ENCODE measurements at places on chromosomes 4 and X.
A peak's percentile ranks its signal among the peaks of the same experiment; 100 is the strongest.

DNA sequence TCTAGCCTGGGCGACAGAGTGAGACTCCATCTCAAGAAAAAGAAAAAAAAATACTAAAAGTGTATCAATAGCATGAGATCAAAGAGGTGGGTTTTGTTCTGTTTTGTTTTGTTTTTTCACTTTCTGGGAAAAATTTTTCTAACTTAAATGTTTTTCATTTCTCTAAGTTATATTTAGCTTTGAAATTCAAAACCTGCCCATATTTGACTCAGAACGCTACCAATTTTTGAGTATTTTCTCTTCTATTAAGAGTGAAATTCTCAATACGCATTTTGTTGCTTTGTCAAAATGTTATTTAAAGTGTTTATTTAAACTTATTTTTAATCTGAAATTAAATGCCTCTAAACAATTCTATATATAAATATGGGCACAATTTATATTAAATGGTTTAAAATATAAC, 39.6 kb downstream of the GSTCD start:
- no peak for DNase-seq

DNA sequence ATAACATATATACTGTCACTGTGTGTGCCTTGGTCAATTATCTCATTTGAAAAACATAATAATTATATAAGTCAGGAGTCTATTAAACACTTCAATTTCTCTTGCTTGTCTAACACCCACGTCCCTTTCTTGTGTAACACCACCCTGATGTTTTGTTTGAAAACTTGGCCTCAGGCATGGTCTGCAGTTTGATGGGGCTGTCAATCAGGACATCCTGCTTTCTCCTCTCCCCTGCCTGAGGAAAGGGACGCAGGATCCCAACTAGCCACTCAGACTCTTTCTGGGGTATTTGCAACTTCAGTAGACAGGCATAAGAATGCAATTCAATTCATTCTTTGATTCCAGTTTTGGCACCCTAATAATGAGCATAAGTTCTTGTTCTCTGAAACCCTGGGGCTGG, 48.8 kb downstream of the DKK2 start:
- no peak for DNase-seq

- DNase-seq = no peak
Observed at GRCh38 chrX:40144576-40144975, 46.8 kb upstream of the BCOR start.

DNA sequence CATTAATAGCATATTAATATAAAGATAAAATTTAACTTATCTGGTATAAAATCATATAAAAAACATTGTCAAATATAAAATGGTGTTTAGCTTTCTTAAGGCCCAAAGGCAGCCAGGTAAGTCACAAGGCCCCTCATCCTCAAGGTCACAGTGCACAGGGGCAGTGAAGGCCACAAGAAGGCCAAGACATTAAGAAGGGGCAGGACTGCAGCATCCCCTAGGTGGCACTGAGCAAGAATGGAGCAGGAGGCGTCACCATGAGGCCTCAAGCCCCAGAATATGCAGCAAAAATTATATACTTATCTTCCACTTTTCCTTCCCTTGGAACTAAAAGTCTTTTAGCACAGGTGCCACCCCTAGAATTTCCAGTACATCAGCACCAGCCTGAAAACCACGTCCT, 49.5 kb upstream of the MAGEA8 start:
- no peak for DNase-seq

- no peak for DNase-seq
Observed at GRCh38 chrX:24858004-24858746, 157.6 kb downstream of the ARX start.

DNA sequence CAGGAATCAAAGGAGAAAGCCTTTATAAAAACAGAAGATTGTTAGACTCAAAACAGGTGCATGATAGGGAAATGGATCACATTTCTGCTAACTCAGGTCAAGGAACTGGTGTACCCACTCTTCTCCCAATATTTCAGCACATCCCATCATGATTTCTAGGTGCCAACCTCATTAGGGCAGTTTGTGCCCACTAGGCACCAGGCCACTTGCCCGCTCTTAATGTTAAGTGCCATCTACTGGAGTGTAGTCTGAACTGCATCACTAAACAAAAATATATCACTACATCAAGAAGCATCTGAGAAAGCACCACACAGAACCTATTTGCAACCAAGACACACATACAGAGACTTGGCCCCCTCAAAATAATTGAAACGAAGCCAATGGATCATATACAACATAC, 140.4 kb upstream of the GRID2 start:
- no peak for DNase-seq

DNA sequence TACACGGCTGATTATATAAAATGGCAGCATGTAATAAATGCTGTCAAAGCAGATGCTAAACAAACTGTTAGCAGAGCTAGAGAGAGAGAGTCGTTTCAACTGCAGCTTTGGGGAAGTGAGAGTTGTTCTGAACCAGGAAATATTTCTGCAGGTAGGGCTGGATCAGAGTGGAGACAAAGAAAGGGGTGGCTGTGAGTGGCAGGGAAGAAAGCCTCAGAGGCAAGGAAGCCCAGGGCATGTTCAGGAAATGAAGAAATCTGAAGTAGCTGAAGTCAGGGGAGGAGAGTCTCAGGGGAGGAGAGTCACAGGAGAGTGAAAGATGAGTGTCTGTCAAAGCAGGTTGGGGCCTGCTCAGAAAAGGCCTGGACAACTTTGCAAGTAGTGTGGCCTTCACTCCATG, 48.4 kb upstream of the RPS6KA3 start:
- DNase-seq = no peak

DNA sequence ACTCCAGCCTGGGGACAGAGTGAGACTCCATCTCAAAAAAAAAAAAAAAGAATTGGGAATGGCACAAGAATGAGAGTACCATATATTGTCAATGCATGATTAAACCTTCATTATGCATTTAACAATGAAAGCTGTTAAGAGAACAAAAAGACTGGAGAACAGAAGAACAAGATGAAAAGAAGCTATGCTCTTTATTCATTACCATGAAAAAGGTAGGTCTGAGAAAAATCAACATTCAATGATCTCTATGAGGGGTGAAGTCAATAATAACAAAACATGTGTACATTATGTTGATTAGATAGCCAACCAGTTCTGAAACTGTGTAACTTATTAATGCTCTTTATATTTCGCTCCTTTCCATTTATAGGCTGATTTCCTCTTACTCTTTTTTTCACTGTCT, 100.9 kb downstream of the BRWD3 start:
- DNase-seq = no peak

DNA sequence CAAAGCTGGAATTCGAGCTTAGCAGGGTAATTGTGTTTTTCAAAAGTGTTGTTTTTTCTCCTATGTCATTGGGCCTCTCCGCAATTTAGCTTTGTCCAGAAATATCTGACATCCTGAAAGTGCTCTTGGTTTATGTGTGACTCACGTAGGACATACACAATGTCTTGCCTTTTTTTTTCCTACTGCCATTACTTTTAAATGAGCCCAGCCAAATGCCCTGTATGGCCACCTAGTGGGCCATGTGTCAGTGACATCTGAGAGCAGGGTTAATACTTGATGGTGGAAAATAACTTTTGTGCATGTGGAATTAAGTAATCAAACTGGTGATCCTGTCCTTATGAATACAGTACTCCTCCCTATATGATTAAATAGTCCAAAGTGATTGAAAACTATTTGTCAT, 1411.1 kb upstream of the TENM3 start:
- DNase-seq = no peak

DNA sequence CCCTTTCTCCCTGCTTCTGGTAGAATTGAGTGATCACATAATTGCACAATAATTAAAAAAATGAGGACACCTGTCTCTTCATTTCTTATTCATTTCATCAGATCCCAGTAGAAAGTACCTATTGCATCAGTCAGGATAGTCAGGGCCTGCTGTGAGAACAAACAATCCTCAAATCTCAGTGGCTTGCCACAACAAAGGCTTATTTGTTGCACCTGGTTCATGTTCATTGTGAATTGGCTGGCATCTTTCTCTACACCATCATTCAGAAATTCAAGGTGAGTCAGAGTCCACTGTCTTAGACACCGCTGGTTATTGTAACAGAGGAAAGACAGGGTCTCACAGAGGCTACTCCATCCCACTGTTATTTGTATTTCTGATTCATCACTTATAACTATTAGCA, 409.8 kb downstream of the STIM2 start:
- DNase-seq = no peak

- peak; percentile 27 for DNase-seq
Observed at GRCh38 chrX:100615005-100615404, 21.6 kb downstream of the TSPAN6 start.

GRCh38 chr4:158007566-158007965, 165.3 kb downstream of the GASK1B start:
- DNase-seq = no peak

- no peak for DNase-seq
Observed at GRCh38 chr4:175215657-175216056, 297.5 kb downstream of the ADAM29 start.

GRCh38 chrX:85111347-85111746, 107.7 kb downstream of the APOOL start:
- DNase-seq = no peak

- DNase-seq = no peak
Observed at GRCh38 chr4:91830681-91831395, 472.9 kb upstream of the GRID2 start.
